ENCODE measurements at places on chromosomes 1 and 21.

DNA sequence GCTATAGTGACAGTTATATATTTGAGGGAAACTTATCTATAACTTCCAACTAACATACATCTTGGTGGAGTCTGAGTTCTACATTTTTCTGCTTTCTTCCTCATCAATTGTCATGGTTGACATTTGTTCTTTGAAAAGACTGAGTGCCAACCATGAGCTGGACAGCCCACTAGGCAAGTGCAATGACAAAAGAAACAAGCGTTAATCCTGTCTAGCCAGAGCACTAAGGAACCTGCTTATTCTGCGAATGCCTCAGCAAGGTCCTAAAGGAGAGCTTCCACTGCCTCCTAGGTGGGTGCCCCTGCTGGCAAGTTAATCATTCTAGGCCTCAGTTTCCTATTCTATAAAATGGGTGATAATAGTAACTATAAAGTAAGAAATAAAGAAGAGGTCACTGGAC is 44.8 kb downstream of the IRF2BP2 start:
- DNase-seq: no peak

DNA sequence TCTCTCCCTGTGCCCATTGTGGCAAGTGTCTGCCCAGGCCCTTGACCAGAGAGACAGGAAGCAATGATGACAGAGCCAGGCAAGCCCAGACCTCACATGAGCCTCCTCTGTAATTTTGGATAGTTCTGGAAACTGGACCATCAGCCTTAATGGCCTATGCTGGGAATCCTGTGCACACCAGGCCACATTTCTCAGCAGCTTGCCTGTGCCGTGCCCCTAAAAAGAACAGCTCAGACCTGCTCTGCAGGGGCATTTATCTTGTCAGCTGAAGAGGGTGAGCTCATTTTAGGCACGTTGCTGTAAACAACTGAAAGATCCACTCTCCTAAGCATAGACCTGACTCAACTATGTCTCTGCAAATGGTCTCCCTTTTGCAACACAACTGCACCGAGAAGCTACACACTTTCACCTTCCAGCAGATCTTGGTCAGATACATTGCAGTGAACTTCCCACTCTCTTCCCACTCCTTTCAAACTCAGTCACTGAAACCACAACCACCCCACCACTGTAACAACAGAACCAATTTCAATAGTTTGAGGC is 53.5 kb upstream of the BACH1 start:
- no peak for DNase-seq

GRCh38 chr1:169648187-169648586 is 18.3 kb upstream of the SELP start:
- DNase-seq: no peak

- no peak for DNase-seq
These were observed 57.5 kb upstream of the IFFO2 start for GRCh38 chr1:19013826-19014548.

DNA sequence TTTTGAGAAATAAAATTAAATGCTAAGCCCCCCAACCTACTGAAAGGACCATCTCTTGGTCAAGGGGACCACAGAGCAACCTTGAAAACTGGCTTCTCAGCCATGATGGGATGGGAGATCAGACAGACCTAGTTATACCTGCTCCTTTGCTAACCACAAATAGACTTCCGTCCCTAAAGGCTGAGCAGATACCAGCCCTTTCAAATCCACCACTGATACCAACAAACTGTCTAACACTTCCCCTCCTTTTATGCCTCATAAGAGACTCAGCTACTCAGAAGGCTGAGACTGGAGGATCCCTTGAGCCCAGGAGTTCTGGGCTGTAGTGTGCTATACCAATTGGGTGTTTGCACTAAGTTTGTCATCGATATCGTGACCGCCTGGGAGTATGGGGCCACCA is 407.3 kb downstream of the SIPA1L2 start:
- DNase-seq: no peak

DNA sequence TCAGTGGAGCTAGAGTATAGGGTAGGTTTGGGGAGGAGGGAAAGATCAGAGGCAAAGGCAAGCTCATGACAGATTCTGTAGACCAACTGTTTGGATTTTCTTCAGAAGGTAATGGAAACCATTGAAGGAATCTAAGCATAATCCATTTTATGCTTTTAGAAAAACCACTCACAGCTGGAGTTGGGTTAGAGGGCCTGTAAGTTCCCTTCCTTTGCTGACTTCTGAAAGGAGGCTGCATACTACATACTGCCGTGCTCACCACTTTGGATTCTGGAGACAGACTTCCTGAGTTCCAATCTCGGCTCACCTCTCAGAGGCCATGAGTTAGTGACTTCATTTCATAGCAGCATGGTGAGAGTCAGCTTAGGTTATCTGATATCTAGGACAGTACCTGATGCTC is 6.4 kb upstream of the SYT2 start:
- no peak for DNase-seq

DNA sequence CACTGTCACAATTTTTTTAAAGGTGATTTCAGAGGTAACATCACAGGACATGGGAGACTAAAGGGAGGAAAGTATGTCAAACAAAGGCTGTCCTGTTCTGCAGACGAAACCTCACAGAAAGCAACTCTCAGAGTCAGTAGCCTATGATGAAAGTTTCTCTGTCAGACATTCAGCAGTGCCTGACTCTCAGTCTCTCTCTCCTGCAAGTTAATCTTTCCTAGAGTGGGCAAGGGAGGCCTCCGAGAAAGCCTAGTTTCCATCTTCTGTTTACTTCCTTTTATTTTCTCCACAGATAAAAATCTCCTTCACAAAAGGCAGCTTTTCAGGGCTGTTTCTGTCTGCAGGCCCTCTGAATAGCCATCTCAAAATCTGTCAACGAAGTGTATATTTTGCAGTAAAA is 24.9 kb upstream of the FMO2 start:
- DNase-seq: no peak

GRCh38 chr1:3460672-3461131 is 6.2 kb downstream of the ARHGEF16 start:
- DNase-seq: no peak

- DNase-seq: no peak
These were observed 500 bp upstream of the DOCK7 start for GRCh38 chr1:62688687-62689085.

DNA sequence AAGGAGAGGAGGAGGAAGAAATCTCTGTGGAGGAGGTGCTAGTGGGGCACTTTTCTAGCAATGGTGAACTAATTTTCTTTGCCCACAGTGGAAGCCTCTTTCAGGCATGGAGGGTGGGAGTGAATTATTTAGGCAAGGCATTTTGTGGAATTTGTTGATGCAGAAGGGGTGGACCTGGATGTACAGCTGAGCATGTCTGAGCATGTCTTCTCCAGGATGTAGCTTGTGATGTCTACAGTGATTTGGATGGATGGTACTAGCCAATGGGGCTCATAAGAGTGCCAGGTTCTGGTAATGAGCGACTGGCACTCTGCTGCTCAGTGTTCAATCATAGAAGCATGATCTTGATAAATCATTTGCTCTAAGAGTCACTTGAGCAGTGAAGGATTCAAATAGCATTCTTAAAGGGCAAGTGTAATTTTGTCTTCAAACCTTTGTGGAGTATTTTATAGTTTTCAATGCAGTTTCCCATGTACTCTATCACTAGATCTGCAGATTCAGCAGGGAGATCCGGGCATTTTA is 153.9 kb upstream of the LMO4 start:
- no peak for DNase-seq

GRCh38 chr1:158649052-158649451 is 37.5 kb downstream of the SPTA1 start:
- DNase-seq: no peak

GRCh38 chr1:151774256-151774922 is 11.1 kb upstream of the MRPL9 start:
- no peak for DNase-seq

DNA sequence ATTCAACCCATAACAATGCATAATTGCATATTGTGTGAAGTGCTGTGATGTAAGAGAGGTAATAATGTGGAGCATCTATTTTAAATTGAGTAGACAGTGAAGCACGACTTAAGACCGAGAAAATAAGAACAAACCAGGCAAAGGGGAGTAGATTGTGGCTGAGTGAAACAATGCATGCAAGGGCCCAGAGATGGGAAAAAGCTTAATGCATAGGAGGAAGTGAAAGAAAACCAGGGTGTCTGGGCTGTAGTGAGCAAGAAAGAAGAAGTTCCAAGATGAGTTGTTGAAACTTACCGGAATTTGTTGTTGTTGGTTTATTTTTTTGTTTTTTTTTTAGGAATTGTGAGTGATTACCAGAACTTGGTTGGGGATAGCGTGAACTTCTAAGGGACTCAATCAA is 104.7 kb downstream of the SNX7 start:
- no peak for DNase-seq

- DNase-seq: no peak
These were observed 543.3 kb downstream of the MATN1 start for GRCh38 chr1:30179942-30180543.

DNA sequence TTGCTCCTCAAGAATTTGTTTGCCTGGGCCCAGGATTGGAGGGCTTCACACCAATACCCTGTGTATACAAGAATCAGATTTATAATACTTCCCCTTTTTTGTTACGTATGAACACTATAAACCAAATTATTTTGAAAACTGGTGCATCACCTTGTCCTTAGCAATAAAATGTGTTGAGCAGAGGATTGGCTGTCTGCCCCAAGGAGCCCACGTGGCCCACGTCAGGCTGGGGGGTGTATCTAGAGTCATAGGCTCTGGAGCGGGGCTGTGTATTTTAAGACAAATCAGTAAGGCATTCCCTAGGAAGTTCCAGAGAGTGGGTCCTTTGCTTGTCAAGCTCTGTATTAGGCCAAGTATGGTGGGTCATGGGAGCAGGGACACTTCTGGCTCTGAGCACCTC is 2.0 kb upstream of the ST3GAL3 start:
- no peak for DNase-seq

- no peak for DNase-seq
These were observed 27.1 kb downstream of the CFAP57 start for GRCh38 chr1:43199093-43199726.

DNA sequence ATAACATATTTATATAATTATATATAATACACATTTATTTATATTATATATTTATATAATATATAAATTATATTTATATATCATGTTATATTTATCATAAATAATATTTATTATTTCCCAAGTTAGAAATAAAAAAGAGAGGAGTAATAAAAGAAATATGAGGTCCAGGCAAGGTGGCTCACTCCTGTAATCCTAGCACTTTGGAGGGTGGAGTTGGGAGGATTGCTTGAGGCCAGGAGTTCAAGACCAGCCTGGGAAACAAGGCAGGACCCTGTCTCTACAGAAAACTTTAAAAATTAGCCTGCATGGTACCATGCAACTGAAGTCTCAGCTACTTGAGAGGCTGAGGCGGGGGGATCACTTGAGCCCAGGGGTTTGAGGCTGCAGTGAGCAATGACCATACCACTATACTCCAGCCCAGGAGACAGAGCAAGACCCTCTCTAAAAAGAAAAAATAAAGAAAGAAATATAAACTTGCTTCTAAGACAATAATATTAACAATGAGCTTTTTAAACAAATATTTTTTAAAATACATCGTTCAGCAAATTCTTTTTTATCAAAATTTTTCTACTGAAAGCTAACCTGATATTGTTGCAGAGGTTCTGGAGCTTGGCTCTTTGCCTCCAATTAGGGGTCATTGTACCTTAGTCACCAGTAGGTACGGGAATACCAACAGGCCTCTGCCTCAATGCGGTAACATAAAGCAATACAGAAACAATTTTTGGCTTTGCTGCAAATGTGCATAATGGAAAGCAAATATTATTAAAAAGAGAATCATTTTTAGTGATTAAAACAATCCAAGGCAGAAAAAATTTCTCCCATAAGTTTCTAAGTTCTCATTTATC is 290.0 kb downstream of the SETD4 start:
- no peak for DNase-seq

DNA sequence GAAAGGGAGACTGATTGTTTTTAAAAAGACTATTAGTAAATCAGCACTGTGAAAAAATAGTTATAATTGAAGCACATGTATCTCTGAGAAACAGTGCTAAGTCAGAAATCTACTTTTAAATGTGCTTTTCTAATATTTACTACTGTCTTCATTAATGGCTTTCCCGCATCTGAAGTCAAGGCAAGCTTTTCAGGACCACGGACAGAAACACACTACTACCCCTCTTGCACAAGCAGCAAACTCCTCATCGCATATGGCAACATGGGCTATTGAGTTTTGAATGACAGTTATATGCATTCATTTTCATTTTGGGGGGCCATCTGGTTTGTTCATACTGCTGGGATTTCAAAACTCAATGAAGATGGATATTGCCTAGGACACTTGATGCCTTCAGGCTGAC is 433.4 kb upstream of the CAMK1G start:
- no peak for DNase-seq

DNA sequence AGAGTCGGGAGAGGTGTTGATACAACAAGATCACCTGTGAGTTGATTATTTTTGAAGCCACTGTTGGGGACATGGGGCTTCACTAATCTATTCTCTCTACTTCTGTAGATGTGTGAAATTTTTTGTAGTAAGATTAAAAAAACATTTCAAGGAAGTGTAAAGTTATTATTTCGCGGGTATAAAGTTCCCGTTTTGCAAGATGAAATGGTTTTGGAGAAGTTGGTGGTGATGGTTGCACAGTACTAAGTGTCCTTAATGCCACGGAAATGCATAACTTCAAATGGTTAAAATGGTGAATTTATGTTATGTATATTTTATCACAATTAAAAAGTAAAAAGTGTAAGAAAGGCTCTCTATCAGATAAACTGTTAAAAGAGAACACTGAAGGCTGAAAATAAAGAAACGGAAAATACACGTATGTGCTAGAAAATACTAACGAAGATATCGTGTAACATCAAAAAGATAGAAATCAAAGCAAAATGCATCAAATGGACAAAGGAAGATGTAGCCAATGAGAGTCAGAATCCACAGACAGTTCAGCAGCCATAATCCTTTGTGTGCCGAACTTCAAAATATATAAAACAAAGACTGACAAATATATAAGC is 2.9 kb upstream of the ITGB2 start:
- no peak for DNase-seq

DNA sequence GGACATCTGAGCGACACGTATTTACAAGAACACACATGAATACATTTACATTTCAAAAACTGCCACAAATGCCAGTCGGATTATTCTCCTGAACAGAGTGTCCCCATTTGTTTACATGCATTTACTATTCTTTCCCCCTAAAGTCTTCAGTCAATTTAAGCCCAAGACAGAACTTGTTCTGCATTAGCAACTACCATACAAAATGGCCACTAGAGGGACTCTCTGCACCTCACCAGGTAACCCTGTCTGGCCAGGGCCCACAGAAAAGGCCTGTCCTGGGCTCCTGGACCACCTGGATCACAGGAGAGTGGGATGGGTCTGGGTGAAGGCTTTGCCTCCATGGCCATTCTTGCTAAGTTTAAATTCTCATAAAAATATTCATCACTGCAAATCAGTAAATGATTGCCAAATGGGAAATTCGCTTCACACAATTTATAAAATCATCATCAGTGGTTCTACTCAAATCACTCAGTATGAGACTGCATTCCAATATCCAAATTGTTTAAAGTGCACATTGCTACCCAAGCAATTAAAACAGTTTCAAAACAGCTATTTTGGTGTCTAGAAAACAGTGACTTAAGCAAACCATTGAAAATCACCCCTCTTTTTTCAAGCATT is 12.5 kb upstream of the GUCA2A start:
- DNase-seq: no peak
